Activated T-cell treated with anti-CD3 and anti-CD28 coated beads for 48 hours (primary cell): ENCODE measurements at places on chromosomes 6 and 20.

- no peak for DNase-seq
Observed at GRCh38 chr6:136950436-136951126, 28.5 kb downstream of the SLC35D3 start.

DNA sequence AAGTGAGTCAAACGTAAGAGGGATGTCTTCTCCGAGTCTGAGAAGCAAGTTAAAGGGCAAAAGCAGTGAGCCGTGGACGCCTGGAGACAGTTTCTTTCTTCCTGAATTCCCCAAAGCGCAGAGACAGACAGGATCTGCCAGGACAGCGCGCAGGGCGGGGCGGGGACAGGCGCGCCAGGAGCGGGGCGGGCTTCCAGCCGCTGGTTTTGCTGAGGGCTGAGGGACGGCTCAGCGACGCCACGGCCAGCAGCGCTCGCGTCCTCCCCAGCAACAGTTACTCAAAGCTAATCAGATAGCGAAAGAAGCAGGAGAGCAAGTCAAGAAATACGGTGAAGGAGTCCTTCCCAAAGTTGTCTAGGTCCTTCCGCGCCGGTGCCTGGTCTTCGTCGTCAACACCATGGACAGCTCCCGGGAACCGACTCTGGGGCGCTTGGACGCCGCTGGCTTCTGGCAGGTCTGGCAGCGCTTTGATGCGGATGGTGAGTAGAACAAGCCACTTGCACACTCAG is at the start of gene SCGN:
TSS of gene SCGN (plus strand) at position 209 of the 509 bp plus-strand sequence. CDS start at position 398, 189 bp downstream.
- DNase-seq = peak; percentile 37

DNA sequence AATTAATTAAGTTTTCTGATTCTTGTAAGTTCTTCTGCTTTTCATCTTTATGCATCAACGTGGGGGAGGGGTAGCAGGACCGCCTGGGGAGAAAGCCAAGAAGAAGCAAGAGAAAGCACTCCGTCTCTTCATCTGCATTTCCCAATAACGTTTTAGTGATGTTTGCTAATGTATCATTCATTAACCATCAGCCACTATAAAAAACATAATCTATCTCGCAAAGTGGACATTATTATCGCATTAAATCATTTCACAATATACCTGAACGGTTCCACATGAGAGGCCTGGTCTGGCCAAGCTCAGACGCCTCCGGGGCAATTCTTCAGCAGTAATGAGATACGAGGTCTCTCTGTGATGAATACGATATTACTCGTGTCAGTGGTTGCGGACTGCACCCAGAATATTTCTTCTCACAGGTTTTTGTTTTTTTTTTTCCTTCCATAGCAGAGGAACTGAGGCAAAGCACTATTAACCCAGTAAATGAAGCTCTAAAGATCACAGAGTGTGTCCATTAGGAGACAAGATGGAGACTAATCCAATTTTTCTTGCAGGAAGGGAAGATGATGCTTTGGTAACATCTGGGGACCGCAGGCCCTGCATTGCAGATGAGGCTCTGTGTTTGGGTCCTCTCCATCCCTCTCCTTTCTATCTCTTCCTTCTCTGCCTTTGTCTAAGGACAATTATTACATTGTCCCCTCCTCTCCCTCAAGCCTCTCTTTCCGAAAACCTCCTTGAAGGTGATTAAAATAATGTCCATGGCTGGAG is 156.1 kb downstream of the SLC35B3 start:
- no peak for DNase-seq

GRCh38 chr6:161013695-161014094 is 22.1 kb downstream of the MAP3K4 start:
- DNase-seq = no peak

- DNase-seq = no peak
Observed at GRCh38 chr20:24985802-24986201, 6.7 kb downstream of the APMAP start.
